ENCODE measurements at places on chromosomes 1 and 21.
A peak's percentile ranks its signal among the peaks of the same experiment; 100 is the strongest.

- no peak for DNase-seq
These were observed 45.8 kb downstream of the CYP2J2 start for GRCh38 chr1:59880735-59881134.

- DNase-seq = no peak
These were observed 34.2 kb downstream of the RAP1GAP start for GRCh38 chr1:21634806-21635535.

DNA sequence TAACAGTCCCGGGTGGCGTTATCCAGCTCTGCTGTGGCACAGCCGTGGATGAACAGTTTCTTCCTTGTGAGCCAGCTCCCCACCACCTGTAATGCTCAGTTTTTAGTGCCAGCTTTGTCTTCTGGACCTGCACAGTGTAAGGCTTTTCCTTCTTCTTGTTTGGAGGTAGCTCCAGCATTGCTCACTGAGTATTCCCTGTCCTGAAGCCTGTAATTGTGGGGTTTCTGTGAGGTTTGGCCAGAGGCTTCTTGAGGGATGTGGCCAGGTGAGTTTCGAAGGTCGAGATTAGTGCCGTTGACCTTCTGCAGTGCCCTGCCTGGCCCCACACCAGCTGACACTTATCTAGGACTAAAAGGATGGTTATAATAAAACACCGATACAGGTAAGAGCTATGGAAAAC, 75.0 kb downstream of the PBX1 start:
- DNase-seq = no peak

DNA sequence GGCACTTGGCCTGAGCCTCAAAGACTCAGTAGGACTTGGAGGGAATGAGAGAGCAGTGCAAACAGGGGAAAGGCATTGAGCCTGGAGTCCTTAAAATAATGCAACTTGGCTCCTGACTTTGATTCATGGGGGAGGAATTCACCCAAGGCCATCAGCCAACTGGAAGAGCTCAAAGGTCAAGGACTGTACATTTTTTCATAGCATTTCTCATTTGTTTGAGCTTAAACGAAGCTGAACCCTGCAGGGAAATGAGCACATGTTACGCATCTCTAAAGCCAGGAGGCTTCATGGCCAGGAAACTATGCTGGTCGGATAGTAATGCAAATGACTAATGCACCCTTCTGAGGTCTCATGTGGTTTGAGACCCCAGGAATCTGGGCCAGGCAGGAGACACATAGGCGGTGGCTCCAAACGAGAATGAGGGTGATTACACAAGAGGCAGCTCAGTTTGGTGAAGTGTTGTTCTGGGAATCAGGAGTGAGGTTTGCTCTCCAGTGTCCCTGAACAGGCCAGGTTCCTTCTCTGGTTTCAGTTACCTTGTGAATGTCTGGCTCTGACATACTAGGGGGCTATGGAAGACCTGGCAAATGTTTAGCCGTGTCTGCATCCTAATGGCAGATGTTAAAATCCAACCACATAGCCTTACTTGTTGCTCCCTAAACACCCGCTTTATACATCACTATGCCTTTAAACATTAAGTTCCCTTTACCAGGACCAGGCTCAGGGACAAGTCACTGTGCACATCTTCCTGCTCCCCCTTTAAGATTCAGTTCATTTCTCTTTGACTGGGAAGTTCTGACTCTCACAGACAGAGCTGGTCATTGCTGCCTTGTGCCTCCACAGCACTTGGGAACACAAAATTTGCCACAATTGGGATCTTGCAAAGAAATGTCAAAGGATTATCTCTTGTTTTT, 503.9 kb upstream of the USP24 start:
- peak; percentile 79 for DNase-seq

DNA sequence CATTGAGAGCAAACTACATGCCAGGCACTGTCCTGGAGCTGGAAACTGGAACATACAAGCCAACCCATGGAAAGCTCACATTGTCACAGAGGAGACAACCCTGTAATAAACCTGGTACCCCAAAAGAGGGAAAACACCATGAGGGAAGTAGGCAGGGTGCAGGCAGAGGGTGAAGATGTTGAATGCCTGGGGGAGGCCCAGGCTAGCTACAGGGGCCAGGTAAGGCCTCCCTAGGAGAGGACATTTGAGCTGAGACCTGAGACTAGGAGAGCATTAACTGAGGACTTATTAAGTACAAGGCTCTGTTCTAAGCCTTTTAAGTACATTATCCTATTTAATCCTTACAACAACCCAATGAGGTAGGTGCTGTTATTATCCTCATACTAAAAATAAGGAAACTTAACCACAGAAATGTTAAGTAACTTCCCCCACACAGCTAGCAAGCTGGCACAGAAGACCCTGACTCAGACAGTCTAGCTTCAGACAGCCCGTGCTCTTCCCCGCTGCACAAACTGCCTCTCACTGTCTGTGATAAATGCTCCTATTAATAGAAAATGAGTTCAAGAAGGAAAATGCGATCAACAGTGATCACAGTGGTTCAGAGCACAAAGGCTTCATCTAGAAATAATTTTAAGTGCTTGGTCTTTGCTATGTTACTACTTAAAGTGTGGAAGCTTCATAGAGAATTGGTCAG, 41.8 kb downstream of the ZNF281 start:
- no peak for DNase-seq

DNA sequence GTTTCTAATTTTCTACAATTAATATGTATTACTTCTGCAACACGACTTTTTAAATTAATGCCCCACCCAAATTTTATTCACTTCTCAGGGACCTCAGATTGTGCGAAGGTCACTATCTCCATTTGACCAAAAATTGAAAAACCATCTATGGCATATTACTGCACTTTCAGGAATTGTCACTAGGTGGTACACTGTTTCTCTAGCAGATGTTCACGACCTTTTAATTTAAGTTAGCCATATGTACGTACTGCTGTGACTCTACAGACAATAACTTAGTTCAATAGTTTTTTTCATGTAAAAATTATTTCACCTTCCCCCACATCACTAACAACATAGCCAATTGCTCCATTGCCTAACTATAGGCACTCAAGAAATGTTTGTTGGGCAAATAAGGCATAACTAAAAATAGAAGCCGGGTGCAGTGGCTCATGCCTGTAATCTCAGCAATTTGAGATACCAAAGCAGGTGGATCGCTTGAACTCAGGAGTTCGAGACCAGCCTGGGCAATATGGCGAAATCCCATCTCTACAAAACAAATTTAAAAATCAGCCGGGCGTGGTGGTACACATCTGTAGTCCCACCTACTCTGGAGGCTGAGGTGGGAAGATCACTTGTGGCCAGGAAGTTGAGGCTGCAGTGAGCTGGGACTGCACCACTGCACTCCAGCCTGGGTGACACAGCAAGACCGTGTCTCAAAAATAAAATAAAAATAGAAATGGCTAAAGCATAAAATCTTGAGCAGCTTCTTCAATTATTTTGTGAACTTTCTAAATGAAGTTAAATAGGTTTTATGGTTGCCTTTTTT, 75.7 kb upstream of the PKN2 start:
- DNase-seq = peak; percentile 41

GRCh38 chr1:186442651-186443375, 18.1 kb downstream of the PDC start:
- DNase-seq = no peak

- no peak for DNase-seq
These were observed 10.1 kb downstream of the ZNF644 start for GRCh38 chr1:91011726-91012125.

DNA sequence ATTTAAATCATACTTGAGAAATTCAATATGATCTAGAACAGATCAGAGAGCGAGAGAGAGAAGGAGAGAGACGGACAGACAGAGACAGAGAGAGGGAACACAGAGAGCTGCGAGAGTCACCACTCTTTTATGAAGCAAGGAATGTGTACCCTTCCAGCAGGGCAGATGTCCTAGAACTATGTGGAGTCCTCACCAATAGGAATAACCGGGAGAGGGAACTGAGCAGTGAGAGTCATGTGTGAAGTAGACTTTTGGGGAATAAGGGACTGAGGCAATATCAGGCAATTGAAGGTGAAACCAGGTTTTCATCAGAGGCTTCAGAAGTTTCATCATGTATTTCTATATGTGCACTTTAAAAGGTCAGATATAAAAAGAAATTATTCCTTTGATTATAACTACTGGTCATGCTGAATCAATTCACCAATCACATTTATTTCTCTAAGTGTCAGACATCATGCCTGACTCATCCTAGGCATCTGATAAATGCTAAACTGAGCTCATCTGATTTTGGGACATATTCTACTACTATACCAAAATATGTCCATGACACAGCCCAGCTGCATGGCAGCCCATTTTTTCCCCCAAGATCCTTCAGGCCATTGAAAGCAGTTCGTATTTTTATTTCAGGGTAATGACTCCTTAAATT, 22.4 kb downstream of the VTCN1 start:
- DNase-seq = no peak

GRCh38 chr1:223466151-223466550, 72.9 kb downstream of the CCDC185 start:
- DNase-seq = no peak

- no peak for DNase-seq
These were observed 23.7 kb upstream of the TMEM54 start for GRCh38 chr1:32924881-32925344.

All from RWPE1 (cell line).